ENCODE measurements at places on chromosomes 6 and 20. TPM values are rescaled to one million over a fixed set of nuclear protein-coding genes. Genes with fewer than 3 reads are reported as not detected.

DNA sequence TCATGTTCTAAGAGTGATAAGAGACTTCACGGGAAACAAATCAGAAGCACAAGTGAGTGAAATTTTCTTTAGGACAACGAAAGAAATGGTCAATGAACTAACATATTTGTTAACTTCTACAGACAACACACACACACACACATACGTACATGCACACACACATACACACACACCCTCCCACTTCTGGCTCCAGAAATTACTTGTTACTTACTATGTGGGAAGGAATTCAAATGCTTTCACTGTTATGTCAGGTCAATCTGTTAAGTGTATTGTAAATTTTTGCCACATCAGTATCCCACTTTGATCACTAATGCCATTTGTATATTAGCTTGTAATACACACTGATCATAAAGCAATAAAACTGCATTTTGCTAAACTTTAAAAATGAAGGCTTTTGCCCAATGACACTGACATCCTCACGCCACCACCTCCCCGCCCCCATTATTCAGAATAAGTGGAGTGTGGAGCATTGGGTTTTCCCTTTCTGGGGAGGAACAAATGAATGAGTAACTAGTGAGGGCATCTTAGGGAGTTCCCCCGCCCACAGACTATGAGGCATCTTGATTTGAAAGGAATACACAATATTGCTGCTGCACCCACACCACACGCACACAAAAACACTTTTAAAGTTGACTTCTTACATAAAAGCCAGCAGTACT lies 76.2 kb downstream of the ATXN1 start:
- no peak for DNase-seq

DNA sequence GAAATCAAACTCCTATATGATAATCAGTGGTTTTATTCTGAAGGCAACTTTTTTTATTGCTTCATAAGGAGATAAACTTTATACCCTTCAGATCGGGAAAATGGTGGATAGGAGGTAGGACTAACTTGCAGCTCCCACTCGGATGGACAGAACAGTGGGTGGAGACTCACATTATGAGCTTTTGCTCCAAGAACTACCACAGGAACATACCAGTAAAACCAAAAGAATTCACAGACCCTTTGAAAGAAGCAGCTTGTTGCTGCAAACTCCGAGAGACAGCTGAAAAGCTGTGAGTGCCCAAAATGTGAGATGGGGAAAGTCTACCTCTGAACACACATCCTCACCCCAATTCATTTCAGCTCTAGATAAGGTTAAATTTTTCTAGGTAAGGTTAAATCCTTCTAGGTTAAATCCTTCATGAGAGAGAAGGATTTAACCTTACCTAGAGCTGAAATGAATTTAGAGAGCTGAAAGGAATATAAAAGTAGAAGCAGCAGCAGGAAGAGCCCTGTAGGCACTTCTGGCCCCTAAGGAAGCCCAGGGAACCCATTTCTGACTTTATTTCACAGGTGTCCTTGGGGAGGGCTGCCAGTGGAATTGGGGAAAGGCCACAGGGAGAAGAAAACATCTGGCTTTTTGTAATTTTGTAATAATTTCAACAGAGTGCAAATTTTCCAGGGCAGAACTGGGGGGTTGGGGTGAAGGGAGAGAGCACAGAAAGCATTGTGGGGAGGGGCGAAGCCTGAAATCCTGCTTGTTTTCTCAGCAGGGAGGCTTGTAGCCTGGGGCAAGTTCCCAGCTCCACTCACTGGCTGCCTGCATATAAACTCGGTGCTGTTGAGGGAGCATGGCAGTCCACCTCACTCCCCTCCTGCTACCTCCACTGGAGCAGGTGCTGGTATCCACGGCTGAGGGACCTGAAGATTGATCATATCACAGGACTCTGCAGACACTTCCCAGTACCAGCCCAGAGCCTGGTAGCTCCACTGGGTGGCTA lies 65.9 kb upstream of the HCRTR2 start:
- peak; percentile 10 for DNase-seq

DNA sequence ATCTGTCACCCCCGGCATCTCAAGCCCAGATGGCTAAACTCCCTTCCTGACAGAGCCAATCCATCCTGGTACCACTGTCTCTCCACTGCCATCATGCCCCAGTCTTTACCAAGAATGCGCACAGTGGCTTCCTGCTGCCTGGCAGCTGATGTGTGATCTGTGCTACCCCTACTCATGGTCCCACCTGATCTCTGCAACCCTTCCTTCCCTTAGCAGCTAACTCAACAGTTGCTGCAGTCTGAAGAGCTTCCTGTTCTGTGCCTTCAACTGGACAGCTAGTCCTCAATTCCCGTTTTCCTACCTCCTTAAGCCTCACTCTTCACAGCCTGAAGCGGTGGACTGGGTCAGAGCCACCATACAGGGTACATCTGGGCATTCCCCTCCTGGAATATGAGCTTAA lies 7.6 kb upstream of the FAM83C start:
- DNase-seq, result no peak

DNA sequence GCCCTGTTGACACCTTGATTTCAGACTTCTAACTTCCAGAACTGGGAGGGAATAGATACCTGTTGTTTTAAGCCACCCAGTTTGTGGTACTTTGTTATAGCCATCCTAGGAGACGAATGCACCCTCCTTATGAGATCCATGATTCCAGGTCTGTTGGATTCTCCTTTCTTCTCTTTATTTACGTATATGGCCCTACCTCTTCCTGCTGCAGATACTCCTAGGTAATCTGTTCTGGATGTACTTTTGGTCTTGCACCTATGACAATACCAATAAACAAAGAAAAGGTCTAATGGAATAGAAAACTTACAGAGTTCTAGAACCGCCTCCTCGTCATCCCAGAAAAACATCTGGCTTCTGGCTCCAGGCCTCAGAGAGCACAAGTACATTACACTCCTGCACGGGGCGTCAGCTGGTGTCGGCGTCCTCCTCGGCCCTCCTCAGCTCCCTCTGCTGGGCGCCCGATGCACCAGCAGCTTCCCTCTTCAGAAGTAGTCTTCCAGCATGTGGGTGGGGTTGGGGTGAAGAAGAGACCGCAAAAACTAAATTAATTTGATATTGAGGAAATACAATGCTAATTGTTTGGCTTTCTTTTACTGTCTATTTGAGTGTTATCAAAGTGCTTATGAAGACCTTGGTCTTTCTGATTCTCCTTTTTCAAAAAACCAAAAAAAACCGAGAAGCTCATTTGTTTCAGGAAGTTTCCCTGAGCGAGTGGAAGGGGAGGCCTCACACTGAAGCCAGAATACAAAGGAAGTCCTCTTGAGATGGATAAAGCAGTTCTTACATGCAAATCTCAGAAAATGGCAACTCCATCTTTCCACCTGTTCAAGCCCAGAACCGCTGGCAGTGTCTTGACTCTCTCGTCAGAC lies 9.7 kb upstream of the ATXN1 start:
- DNase-seq, result peak; percentile 83

DNA sequence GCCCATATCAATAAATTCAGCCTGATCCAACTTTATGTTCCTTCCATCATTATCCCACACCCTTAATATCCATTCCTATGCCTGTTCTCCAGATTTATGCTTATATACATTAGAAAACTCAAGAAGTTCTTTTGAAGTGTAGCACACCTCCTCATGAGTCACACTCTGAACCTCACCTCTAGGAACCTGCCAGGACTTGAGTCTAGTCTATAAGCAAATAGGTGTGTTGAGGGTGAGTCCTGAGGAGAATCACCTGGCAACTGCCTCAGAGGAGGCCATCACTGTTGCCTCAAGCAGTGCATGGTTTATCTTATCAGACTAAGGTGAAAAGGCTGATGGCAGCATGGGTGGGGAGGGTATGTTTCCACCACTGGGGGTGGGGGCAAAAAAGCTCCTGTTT lies 496.7 kb downstream of the C6orf118 start:
- no peak for DNase-seq

DNA sequence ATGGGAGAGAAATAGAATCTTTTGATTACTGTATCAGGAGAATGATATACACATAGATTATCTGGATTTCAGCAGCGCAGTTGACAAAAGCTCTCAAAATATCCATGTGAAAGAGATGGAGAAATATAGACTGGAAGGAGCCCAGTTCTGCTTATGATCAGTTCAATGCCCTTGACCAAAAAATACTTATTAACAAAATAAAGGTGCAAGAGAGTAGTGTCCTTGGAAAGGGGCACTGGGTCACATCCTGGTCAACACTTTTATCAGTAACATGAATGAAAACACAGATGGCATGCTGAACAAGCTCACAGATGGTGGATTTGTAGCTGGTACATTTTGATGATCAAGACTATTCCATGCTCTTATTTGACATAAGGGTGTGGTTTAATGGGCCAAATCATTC lies 63.9 kb upstream of the PLEKHG1 start:
- no peak for DNase-seq

DNA sequence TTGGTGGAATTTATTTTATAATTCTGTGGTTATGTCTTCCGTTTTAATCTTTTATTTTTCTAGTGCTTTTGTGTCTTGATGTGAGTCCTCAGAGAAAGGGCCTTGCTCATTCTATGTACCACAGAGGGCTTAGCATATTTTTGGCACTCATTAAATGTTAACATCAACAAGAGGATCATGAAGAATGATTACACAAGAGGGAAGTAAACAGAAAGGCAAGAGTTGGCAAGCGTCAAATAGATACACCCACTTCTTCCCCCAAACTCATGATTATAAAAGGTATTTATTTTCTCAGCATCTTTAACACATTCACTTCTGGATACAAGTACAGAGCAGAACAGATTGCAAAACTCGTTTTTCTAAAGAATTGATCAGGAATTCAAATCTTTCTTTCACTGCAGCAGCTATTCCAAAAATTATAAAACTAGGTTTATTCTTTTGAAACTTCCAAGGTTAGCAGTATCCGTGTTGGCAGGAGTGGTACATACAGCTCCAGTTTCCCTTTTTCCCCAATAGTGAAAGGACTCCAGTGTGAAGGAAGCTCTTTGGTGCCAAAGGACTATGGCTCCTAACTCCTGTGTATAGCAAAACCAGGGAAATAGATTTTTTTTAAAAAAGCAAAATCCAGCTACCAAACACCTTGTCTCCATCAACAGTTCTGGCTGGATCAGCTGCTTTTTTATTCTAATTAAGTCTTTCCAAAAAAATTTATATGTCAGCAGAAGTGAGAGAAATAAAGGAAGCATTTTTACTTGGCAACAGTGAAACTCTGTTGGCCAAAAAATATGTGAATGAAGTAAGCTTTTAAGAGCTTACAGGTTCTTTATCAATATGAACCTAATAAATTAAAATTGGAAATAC lies 221.9 kb downstream of the ADGRG6 start:
- DNase-seq, result peak; percentile 76

GRCh38 chr6:169160091-169160854 lies 93.4 kb downstream of the THBS2 start:
- DNase-seq, result no peak

DNA sequence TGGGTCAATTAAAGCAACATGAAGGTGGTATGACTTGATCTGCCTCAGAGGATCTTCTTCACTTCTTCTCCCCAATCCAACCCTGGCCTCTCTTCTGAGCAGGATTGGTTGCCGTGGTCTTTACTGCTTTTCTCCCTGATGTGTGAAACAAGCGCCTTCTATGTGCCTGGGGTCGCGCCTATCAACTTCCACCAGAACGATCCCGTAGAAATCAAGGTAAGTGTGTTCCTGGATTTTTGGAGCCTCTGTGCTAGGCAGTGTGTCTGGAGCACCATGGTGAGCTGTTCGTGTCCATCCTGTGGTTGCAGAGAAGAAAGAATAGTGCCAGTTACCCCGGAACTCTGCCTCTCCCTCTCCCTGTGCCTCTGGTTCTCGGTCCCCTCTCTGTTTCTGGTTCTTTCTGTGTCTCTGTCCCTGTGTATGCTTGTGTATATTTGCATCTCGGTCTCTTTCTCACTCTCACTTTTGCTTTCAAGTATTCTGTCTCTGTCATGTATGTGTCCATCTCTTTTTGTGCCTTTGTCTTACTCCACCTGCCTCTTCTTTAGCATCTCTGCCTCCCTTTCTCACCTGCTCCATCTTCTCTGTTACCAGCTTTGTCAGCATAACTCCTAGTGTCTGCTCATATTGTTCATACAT lies 23.5 kb downstream of the TM9SF4 start:
- DNase-seq, result no peak

GRCh38 chr20:53038299-53038698 lies 66.1 kb downstream of the TSHZ2 start:
- no peak for DNase-seq

- no peak for DNase-seq
Measured at GRCh38 chr6:151294561-151295101, 54.9 kb downstream of the AKAP12 start.

Gene TAGAP
- not detected for polyA plus RNA-seq

Gene DEFB124
- polyA plus RNA-seq, result not detected

Gene MOG
- not detected for polyA plus RNA-seq

Gene PTCRA
- polyA plus RNA-seq, result not detected

Gene FGD2
- not detected for polyA plus RNA-seq

Gene MYBL2
- 7.8 TPM for polyA plus RNA-seq

All from fibroblast of lung (primary cell).